Activated CD4-positive, alpha-beta T cell treated with anti-CD3 and anti-CD28 coated beads for 1 hour (primary cell): ENCODE measurements at places on chromosomes 4 and X.
A peak's percentile ranks its signal among the peaks of the same experiment; 100 is the strongest.

DNA sequence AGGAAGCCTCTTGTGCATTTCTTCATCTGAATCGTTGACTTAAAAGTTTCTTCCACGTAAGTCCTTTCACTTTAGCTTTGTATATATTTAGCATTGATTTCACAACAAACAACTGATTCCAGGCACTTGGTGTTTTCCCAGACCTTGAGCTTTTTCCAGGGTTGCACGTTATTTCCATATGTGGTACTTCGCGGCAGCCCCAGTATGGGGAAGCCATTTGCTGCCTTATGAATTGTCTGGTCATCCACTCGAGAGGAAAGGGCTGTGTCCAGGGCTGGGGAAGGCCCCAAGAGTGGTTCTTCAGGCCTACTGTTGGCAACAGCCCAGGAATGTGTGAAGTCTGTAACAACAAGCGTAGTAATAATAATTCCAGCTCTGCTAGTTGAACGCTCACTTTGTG, 2.8 kb upstream of the TLR8 start:
- no peak for DNase-seq

GRCh38 chr4:123232439-123232838, 164.2 kb upstream of the SPRY1 start:
- DNase-seq, result no peak

DNA sequence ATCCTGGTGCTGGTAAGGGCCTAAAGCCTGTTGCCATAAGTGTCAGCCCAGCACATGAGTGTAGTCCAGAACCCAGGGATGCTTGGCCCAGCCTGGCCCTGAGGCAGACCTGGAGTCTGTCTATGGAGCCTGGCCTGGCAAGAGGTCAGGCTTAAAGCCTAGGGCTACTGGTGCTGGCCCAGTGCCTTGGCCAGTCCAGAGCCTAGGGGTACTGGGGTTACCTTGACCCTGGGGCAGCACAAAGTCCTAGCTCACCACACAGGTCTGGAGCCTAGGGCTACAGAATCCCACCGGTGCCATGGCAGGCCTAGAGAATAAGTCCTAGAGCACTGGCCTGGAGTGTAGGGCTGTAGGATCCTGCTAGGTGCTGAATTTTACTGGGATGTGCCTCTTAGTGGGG, 393.8 kb downstream of the MAGEE1 start:
- no peak for DNase-seq

DNA sequence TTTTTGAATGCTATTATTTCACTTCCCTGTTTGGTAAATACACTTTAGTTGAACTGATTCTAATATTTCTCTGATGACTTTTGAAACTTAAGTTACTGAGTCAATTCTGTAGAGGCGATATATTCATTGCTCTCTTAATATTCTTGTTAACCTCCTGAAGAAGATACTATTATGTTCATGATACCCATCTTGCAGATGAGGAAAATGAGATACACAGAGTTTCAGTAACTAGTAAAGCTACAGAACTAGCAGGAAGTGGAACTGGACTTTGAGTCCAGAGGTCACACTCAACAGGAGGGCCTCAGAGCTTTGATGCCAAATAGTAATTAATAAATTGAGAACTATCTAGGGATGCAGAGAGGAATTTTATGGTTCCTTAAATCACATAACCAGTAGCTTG, 70.0 kb downstream of the PCDH7 start:
- DNase-seq, result no peak

- no peak for DNase-seq
Measured at GRCh38 chr4:95091272-95091671, 333.5 kb downstream of the BMPR1B start.

DNA sequence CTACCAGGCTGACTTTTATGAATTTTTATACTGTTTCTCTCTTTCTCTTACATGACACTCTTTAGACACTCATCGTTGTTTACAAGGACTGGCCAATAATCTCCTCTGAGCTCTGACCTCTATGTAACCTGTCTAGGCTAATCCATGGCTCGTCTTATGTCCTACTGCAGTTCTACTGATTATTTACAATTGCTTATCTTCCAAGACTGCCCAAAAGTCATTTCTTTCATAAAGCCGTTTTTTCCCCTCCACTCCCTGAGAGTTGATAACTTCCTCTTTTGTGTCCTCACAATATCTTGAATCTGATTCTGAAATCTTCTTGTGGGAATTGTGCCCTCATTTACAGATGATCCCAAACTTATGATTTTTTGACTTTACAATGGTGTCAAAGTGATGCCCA, 18.3 kb upstream of the SNCA start:
- no peak for DNase-seq

GRCh38 chr4:141692081-141692480, 55.7 kb downstream of the IL15 start:
- DNase-seq, result no peak

DNA sequence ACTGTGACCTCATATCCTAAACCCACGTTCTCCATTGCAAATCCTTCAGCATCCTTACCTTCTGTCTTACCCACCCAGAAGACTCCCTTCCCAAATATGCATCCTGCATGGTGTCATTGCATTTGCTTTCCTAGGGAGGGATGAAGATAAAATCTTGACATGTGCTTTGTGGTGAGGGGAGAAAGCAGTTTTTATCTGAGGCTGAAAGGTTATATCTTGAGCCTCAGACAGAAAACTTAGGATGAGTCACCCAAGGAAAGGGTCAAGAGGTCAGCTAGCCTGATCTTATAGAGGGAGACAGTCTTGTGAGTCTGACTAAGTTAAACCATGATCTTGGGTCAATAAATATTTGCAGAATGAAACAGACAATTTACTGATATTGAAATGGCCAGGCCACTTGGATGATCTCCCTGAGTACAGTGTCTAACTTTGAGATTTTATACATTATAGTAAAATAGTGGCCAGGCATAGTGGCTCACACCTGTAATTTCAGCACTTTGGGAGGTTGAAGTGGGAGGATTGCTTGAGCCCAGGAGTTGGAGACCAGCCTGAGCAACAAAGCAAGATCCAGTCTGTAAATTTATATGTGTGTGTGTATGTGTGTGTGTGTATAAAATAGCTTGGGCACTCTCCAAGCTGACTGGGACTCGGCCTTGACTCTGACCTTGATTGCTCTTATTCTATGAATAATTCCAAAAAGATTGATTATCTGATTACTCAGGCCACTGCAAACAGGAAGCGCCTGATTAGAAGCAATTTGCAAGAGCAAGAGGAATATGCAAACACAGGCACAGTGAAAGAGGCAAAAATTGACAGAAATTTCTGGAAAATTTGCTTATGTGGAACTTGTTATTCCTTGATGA, 15.4 kb upstream of the FAM9C start:
- DNase-seq, result no peak

- DNase-seq, result peak; percentile 22
Measured at GRCh38 chrX:53312946-53313727, 31.8 kb upstream of the IQSEC2 start.

DNA sequence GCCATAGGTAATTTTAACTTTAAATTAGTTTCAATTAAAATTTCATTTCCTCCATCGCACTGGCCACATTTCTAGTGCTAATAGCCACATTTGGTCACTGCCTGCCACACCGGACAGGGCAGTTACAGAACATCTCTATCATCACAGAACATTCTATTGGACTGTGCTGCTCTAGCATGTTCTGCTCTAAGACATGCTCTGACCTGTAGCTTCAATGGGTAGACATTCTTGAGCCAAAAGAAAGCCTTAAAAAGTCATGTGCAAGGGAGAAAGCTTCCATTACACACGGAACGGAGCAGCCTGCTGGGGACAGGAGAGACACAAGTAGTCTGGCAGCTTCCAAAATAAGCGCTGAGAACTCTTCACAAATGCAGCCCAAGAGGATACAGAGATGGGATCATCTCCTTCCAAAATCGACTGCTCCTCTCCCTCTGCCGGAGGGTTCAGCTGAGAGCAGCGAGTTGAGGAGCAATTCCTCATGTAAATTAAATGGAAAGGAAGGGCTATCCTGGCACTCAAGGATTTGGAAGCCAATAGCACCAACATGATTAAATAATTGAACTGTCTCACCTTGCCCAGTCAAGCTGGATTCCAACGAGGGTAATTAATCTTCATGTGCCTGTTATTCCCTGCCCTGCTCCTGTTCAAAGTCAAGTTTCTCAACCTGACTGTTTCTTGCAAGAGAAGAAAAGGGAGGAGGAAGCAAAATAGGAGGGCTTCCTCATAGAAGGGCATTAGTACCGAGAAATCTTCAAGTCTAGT, 336.4 kb upstream of the NOCT start:
- DNase-seq, result no peak

DNA sequence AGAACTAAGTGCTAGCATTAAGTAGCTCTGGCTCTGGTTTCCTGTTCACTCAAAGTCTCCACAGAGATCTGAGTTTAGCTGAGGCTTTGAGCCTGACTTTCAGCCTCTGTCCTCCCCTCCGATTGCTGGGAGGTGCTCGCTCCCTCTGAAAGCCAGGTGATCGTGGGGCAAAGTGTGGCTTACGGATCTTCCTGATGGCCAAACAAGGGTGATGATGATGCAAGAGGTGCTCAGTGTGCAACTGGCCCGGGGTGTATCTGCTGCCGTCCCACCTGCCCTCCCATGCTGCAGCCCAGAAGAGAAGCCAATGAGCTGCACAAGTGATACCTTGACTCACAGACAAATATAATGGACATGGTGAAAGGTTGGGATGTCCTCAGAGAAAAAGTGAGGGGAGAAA, 169.2 kb upstream of the TBC1D9 start:
- no peak for DNase-seq

GRCh38 chrX:69136546-69137331, 28.5 kb downstream of the PJA1 start:
- DNase-seq, result no peak

GRCh38 chr4:12588582-12588981, 895.6 kb downstream of the RAB28 start:
- DNase-seq, result no peak

DNA sequence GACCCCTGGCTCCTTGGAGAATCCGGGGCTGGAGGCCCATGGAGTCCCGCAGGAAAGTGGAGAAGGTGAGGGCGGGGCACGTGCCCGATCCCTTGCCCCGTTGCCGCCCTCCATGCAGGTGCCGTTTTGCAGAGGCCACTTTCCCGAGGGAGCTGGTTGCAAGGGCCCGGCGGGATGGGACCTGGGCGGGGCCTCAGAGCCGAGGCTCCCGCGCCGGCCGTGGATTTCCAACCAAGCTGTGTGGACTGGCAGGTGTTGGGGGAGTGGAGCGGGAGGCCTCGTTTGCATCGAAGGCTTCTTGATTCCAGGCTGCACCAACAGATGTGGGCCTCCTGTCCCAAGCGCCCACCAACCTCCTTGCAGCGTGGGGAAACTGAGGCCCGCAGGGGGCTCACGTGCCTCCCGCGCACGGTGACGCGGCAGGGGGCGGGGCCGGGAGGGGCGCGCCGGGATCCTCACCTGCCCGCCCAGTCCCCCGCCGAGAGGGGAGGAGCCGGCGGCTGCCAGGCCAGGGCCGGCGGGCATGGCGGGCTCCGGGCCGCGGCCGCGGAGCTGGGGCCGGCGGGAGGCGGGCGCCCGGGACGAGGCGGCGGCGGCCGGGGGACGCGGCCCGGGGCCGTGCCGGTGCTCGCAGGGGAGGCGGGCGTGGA, 24.9 kb downstream of the SH3BP2 start:
- no peak for DNase-seq

GRCh38 chrX:118211891-118212816, 95.5 kb upstream of the KLHL13 start:
- no peak for DNase-seq

- DNase-seq, result no peak
Measured at GRCh38 chr4:102959496-102959895, 60.0 kb downstream of the SLC9B1 start.

GRCh38 chr4:1402021-1402515, 4.2 kb downstream of the NKX1-1 start:
- DNase-seq, result no peak

DNA sequence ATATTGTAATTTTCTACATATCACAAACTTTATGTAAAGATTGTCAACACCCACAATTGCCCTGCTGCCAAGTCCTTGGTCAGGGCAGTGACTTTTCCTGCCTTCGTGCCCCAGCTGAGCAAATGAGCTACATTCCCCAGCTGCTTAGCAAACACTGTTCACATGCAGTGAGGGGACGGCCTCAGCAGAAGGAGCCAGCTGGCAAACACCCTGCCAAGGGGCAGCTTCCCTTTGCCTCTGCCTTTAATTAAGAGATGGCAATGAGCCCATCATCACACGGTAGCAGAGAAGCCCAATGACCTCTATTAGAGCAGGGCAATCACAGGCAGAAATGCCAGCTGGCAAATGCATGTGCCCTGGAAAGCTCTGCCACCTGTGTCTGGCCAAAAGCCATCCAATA, 253.4 kb downstream of the EPHA5 start:
- no peak for DNase-seq

GRCh38 chr4:108512615-108513505, 107.5 kb upstream of the RPL34 start:
- peak; percentile 34 for DNase-seq

- no peak for DNase-seq
Measured at GRCh38 chr4:78311306-78311705, 240.3 kb upstream of the ANXA3 start.

DNA sequence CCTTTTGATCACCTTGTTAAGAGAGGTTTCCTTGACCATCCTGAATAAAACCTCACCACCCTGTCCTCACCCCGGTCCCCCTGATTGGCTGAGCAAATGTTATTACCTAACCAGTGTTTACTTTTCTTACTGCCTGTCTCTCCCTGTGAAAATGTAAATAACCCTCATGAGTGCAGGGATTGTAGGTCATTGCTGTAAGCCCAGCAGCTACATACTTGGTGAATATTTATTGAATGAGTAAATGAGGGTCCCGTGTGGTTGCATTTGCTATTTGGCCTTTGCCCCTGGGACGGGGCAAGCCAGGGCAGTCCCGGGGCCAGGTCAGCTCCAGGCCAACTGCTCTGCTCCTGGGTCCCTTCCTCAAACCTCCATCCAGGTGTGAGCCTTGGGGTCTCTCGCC, 55.5 kb upstream of the CLCN4 start:
- DNase-seq, result no peak

DNA sequence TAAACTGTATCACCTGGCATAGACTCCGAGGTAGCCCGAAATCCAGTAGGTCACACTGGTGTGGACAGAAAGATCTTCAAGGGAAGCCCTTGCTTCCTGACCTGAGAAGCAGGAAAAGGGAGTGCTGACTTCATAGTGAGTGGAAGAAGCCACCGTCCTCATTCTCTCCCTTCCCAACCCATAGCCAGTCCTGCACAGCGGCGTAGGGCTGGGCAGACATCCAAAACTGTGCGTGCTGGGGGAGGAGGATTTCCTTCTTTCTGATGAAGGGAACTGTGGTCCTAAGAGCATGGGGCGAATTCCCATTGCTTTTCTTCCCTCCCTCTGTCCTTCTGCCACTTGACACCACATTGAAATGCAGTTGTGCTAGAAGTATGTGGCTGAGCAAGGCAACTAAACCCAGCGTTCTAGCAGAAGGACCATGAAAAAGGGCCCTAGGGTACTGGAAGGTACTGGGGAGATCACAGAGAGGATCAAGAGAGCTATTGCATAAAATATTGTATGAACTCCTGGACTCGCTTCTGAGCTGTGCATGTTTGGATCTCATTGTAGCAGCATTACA, 66.9 kb downstream of the STOX2 start:
- DNase-seq, result no peak

- no peak for DNase-seq
Measured at GRCh38 chrX:47285836-47286320, 53.1 kb downstream of the USP11 start.

- DNase-seq, result no peak
Measured at GRCh38 chrX:40864972-40865371, 129.6 kb upstream of the MED14 start.
